ENCODE measurements at places on chromosomes 7 and 10.

DNA sequence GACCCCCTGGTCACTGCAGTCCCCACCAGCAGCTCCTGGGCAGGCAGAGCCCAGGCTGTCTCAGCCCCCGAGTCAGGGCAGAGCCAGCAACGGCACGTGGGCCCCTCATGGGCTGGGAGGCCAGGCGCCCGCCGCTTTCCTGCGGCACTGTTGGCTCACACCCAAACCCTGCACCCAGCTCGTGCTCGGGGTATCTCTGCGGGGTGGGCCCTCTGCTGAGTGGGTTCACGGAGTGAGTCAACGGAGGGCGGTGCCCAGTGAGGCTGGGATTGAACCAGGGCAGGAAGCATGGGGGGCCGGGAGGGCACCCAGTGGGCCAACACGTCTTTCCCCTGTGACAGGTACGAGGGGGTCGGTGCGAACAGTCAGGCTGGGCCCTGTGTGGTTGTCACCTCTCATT, 28.9 kb downstream of the ADAP1 start:
- DNase-seq, result peak; percentile 67

GRCh38 chr7:5429253-5429856, 5.7 kb upstream of the TNRC18 start:
- no peak for DNase-seq

DNA sequence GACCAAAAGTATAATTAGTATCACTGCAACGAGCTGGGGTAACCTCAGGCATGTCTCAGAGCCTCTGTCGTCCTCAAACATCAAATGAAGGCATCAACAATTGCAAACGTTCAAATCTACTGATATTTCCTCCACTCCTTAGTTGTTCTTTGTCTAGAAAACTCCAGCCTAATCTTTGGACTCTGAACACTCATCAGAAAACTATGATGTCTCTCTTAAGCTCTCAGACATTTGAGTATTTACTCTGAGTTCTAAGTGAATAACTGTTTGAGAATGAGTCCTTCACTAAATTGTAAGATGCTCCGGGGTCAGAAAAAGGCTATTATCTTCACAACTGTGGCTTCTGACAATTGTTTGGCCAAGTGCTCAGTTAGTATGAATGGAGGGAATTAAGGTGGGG, 536.4 kb downstream of the NRG3 start:
- no peak for DNase-seq

DNA sequence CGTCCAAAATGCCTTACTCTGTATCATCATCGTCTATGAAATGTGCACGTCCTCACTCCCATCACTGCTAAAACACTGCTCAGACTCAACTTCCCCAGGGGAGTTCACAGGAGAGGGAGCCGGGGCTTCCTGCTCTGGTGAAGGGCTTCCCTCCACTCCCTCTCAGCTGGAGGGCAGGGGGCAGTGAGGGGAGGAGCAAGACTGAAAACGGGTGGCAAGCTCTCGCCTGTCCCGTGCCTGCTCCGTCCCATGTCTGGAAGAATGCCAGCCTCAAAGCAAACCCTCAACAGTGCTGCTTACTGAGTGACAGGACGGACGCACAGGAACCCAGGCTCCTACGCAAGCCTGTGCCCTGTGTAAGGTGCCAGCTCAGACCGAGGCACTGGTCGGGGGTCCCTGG, 25.1 kb downstream of the PRKAG2 start:
- DNase-seq, result no peak

- no peak for DNase-seq
These were observed 709.7 kb downstream of the CNTNAP2 start for GRCh38 chr7:146826329-146826728.

- DNase-seq, result no peak
These were observed 110.5 kb downstream of the PAXIP1 start for GRCh38 chr7:154892459-154892858.

DNA sequence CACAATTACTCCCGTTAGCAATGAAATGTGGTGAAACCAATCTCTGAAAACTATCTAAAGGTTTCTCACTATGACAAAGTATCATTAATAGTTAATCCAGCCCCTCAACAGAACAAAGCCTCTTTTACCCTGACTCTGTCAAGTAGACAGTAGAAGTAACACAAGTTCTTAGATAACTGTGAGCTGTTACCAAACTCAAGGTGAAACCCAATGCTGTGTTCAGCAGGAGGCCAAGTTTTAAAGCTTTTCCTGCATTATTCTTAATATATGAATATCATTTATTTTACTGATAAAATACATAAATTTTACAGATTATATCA, 109.1 kb downstream of the SRPK2 start:
- no peak for DNase-seq

GRCh38 chr7:142454862-142455261, 197.0 kb upstream of the PRSS58 start:
- DNase-seq, result no peak

DNA sequence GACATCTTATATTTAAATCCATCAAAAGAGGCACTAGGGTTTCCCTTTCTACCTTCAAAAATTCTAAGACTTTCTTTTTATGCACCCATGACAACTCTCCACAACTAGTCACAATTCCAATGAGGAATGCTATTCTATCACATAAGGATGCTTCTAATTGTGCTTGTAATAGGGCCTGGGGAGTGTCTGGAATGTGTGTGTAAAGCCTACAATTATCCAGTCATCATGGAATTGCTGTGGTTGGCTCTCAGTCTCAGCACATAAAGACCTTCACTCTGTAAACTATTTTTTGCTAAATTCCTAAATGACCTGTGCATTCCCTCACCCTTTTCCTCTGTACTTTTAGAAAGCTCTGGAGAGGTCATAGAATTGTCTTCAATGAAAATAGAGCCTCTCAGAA, 86.7 kb downstream of the EPDR1 start:
- no peak for DNase-seq

DNA sequence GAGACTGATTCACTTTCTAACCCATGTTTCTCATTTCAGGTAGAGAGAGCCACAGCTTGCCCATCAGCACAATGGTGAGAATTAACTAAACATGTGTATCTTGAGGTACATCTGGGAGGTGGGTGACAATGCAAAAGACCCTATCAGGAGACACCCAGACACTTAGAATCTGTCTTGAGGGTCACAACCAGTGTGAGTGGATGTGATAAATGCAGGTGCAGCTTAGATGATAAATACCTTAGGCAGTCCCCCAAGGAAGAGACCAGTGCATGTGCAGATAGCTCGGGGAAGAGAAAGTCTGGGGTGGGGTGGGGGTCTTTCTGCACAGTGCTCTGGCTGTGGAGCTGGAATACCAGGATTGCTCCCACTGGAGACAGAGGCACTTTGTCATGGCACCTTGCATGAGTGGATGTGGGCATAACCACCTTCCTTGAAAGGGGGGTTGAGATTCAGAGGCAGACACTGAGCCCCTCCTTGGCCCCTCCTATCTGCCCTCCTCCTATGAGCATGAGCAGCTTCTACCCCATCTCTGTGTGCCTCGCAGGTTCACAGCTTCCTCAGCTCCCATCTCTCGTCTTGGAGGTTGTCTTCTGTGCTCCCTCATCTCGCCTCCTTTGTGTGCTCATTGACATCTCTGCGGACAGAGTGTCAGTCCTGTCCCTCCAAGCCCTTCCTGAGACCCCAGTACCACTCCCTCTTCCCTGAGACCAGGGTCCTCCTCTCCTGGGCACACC, 349.8 kb downstream of the TCERG1L start:
- DNase-seq, result no peak

DNA sequence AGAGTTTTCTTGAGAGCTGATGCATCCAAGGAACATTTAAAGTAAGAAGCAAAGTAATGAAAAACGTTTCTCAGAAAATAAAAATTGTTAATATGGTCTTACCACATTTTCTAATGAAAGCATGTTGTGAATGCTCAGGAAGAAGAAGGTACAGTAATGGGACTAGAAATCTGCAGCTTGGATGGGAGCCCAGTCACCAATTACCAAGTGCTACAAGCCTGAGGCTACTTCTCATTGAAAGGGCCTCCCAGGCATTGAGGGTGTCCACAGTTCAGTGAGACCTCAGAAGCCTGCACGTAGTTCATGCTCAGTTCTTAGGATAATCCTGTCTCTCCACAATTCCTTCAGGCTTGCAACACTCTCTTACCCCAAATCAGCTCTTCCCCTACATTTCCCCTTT, 17.6 kb downstream of the PTN start:
- DNase-seq, result no peak

DNA sequence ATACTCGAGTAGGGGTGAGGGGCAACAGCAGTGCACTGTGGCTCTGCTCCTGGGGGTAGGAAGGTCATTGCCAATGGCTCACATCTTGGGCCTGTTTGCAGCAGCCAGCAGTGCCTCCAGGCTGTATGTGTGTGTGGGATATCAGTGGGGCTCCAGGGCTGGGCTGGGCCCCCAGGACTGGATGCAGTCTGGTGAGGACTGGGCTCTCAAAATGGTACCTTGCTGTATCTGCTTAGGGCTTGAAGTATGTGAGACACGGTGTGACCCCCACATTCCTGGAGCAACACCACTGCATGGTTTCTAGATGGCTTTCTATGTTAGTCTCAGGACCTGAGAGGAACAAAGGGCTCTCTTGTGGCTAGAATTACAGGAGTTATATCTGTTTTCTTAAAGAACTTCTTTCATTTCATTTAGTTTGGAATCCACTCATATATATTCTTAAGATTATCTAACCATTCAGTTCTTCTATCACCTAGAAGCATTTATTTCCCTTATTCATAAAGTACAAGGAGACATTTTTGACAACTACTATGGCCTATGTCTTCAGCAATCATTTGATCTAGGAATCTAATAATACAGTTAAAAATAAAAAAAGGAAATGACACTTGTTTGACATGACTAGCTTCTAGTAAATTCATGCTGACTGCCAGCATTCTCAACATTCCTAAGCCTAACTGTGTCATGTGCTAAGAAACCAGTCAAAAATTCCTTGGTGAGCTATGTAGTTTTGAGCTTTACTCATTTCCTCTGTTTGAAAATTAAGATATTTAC, 443.2 kb upstream of the SEMA3A start:
- DNase-seq, result no peak

DNA sequence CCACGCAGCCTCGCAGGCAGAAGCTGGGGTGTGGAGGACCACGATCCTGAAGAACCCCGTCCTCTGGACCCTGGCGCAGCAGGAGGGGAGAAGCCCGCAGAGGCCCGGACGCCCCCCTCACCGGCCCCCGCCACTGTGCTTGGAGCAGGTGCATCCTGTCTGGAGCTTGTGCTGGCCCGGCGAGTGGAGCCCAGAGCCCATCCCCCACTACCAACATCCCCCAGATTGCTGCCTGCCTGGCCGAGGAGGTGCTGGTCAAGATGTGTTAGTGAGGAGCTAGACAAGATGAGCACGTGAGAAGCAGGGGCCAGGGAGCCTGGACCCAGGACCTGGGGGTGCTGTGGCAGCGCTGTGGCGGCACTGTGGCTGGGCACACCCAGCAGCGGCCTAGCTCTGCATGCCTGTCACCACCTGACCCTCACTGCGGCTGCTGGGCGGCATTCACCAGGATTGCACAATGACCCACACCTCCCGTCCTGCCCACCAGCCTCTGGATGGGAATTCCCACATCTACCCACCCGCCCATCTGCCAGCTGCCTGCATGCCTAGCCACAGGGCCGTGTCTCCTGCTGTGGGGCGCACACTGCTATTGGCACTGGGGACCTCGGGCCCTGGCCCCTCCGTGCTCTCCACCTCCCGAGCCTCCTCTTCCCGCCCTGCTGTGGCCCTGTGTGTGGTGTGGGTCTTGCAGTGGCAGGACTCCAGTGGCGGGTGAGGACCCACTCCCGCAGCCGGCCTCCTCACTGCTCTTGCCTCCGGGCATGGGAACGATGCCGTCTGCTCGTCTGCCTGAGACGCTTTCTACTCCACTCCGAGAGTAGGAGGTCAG, 11.8 kb downstream of the GPR146 start:
- no peak for DNase-seq

- no peak for DNase-seq
These were observed 57.9 kb downstream of the MTPN start for GRCh38 chr7:135919071-135919841.

DNA sequence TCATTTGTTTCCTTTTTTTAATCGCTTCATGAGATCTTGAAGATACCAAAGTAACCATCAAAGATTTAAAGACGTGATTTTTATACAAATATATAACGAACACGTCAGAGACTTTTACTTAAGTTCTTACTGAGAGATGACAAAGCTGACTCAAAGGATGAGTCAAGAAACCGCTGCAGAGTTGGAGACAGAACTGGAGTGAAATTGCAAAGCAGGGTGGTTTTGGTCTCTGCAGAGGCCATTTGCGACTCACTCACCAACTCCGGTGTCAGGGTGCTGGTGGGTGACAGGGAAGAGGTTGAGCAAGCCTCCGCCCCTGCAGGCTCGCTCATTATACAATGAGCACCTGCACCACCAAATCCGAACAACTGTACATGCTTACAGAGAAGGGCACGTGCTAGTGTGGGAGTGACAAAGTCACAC, 75.2 kb downstream of the DNAJB6 start:
- DNase-seq, result no peak

- no peak for DNase-seq
These were observed 73.9 kb upstream of the CABCOCO1 start for GRCh38 chr10:61588770-61589211.

DNA sequence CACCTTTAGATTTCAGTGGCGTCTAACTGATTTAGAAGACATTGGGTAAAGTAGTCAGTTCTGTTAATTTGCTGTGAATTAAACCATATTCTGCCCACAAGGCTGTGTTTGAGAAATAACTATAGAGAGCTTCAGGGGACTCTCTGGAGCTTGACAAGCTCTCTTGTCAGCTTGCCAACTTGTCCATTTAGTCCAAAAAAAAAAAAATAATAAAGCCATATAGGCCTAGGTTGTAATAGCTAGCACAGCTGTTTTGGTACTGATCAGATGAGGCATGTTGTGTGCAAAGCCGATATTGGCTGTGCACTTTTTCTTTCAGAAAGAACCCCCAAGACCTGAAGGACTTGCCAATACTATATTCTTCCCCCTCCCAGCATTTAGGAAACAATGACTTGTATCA, 20.2 kb upstream of the ZNF282 start:
- no peak for DNase-seq

DNA sequence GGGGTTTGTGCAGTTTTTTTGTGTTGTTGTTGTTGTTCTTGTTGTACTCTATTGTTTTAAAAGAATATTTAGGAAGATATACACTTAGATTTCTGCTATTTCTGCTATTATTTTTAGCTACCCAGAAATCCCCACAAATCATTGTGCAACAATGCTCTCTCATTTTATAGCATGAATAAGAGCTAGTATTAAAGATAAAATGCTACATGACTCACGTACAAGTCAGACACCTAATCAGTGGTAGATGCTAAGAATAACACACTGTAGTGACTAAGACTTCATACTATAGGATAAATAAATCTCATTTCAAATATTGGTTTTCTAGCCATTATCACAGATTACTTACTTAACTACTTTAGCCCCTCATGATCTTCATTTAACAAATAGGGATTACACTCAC, 920.5 kb downstream of the KCNMA1 start:
- no peak for DNase-seq

- no peak for DNase-seq
These were observed 56.7 kb upstream of the SEMA3A start for GRCh38 chr7:84251277-84251781.

DNA sequence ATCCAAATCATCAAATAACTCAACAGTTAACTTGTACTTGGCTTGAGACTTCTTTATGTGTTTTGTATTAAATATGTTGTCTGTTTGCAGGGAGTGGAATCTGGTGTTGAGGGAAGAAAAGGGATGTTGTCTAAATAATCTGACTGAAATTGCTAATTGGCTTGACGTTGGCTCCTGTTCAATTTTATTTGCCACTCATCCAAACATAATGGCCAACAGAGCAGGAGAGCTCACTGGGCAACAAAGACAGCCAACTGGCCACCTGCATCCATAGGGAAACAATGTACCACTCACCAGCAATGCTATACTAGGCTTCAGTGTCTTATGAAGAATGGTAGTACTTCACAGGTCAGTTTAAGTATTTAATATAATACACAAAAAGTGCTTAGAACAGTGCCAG, 80.5 kb downstream of the FAM13C start:
- DNase-seq, result no peak

- DNase-seq, result no peak
These were observed 877 bp upstream of the NOD1 start for GRCh38 chr7:30479202-30480120.
